Airway epithelial cell (primary cell): ENCODE measurements at places on chromosomes 4 and X. TPM values are rescaled to one million over a fixed set of nuclear protein-coding genes. Genes with fewer than 3 reads are reported as not detected.

SLIT2 gene
- 0.37 and 0.63 TPM in 2 replicates for total RNA-seq

MGARP gene
- 0.37 and 0.49 TPM in 2 replicates for total RNA-seq

ZNF157 gene
- total RNA-seq, result 0.14 TPM in 2 replicates

HERC5 gene
- 0.28 TPM in 1 of 2 replicates, not detected in the other for total RNA-seq

FSTL5 gene
- total RNA-seq, result under 0.01 TPM in 1 of 2 replicates, not detected in the other

HSFX3 gene
- not detected in 2 replicates for total RNA-seq

MRFAP1L1 gene
- total RNA-seq, result 51.7 and 53.5 TPM in 2 replicates

RAB40A gene
- total RNA-seq, result 0.14 TPM in 1 of 2 replicates, not detected in the other

ODAPH gene
- total RNA-seq, result not detected in 2 replicates

PRIMPOL gene
- total RNA-seq, result 10.2 and 12.8 TPM in 2 replicates

AR gene
- 0.09 and 0.42 TPM in 2 replicates for total RNA-seq

RAB41 gene
- total RNA-seq, result not detected in 2 replicates

IL13RA2 gene
- 0.28 and 0.65 TPM in 2 replicates for total RNA-seq
